Activated CD8-positive, alpha-beta memory T cell treated with anti-CD3 and anti-CD28 coated beads, Interleukin-2, amount 10 ng/mL, durations not matched to agents 7 days and 5 days (primary cell): ENCODE measurements at places on chromosomes 16 and 17. TPM values are rescaled to one million over a fixed set of nuclear protein-coding genes. Genes with fewer than 3 reads are reported as not detected.

GRCh38 chr17:29358416-29358815 is 31.7 kb upstream of the TAOK1 start:
- no peak overlapping the region for H3K4me3 ChIP-seq
- no peak for DNase-seq
- peaks cover 7% of the 10 kb centered on the region for H3K4me1 ChIP-seq
- no peak overlapping the region for H3K27ac ChIP-seq
- no peaks in the 10 kb centered on the region for H3K27me3 ChIP-seq

GRCh38 chr17:79414793-79415211 is 196.0 kb downstream of the RBFOX3 start:
- H3K4me1 ChIP-seq: no peaks in the 10 kb centered on the region
- DNase-seq: no peak
- no peak overlapping the region for H3K27ac ChIP-seq

The KRT15 gene
- total RNA-seq: not detected

The TAC4 gene
- not detected for total RNA-seq

The TSPAN10 gene
- total RNA-seq: 0.26 TPM
